ENCODE measurements at places on chromosomes 1 and 21.

DNA sequence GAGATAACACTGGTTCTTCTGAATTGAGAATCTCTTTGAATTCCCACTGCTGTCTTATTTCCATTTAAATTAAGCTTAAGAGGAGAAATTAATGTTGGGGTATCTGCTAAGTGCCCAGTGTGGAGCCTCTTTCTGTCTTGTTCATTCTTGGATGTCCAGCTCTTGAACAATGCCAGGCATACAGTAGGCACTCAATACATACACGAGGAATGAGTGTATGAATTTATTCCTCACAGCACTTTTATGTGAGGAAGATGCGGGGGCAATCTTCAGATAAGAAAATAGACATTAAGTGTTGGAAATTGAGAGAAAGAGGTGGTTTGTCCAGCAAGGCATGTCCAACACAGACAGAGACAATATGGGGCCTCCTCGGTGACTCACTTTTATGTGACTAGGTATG lies 11.8 kb upstream of the ATF3 start:
- no peak for DNase-seq

DNA sequence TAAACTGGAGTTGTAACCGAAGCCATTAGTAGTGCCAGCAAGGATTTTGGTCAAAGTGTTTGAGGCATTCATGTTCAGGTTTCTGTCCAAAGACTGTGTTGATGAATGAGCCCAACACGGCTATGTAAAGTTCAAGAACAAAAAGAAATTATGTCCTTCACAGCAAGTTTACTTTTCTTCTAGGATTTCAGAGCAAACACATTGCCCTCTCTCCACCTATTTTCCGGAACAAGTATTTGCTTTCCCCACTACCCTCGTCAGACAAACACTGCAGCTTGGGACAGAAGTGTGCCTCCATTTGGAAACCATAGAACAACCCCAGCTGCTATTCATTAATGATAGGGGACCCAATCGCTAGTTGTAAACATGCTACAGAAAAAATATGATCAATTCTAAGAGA lies 151.4 kb upstream of the C1orf105 start:
- no peak for DNase-seq

DNA sequence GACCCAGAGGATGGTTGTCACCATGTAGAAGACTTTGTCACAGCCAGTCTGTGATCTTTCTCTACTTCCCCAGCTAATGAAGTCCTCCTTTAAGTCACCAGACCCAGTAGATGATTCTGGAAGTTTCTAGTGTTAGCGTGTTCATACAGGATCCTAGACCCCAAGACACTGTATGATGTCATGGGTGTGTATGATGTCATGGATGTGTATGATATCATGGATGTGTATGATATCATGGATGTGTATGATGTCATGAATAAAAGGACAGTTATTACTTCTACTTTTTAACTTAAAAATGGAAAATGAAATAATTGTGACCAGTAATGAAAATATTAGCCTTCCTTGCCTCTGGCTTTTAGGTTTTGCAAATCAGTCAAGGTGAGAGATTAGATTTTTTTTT lies 260.0 kb downstream of the FMN2 start:
- DNase-seq: no peak

- no peak for DNase-seq
Observed at GRCh38 chr1:151165281-151165737, 393 bp downstream of the LYSMD1 start.

GRCh38 chr1:209318181-209319056 lies 265.1 kb upstream of the CAMK1G start:
- no peak for DNase-seq

DNA sequence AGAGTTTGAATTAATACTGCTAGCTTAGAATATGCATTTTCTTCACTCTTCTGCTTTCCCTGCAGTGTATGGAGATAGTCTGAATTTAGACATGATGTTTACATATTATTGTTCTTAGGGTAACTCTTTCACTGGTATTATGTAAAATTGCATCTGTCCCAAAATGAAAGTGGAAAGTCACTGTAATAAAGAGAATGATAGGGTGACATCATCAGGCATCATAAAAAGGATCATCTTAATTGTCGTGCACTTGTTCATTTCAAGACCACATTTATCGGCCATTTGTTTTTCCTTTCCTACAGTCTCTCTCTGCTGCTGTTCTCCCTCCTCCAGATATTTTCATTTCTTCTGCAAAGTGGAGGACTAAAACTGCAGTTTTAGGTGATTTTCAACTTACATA lies 61.9 kb upstream of the ZNF281 start:
- no peak for DNase-seq

DNA sequence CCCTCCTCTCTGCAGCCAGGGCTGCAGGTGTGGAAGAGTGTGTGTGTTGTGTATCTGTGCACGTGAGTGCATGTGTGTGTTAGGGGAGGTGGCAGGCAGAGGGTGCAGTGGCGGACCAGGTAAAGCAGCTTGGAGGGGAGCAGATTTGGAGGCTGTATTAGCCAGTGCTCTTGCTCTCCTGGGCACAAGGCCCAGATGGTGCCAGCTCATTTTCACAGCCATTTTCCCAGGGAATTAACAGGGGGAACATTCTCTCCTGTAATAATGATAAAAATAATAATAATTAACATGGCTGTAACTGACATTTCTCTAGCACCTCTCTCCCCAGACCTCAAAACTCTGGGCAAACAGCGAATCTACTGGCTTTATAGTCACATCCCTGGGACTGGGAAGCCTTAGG lies 43.6 kb downstream of the LRRN2 start:
- no peak for DNase-seq

DNA sequence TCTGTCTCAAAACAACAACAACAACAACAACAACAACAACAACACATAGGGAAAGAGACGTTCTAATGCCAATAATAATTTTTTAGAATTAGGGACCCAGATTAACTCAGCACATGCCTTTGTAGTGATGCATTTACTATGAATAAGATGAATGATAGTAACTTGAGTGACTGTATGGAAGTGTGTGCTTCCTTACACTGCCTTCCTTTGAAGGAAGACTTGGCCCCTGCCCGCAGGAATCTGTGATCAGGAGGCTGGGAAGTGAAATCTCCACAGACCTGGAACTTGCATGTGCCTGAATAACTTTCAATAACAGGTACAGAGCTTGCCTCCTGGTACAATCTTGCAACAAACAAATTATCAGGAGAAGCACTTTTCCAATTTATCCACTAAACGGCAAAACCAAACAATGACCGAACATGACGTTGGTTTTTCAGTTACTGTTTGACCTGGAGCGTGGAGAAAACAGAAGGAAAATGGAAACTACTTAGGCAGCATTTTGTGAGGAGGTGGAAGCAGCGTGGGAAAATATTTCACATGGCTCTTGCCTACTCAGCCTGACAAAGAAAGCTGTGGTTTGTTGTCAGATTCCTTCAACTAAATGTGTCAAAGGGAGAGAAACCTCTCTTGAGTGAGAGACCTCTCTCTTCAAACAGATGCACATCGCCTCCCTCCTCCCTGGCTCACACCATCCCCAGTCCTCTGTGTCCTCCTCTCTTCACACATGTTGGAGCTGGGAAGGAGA lies 10.1 kb upstream of the ABCA4 start:
- no peak for DNase-seq

All from CD4-positive, alpha-beta T cell treated with Interleukin-15 for 4 hours (primary cell).